Upper lobe of left lung (tissue), 6 donors: ENCODE measurements at places on chromosomes 13 and 19.
A peak's percentile ranks its signal among the peaks of the same experiment; 100 is the strongest.

DNA sequence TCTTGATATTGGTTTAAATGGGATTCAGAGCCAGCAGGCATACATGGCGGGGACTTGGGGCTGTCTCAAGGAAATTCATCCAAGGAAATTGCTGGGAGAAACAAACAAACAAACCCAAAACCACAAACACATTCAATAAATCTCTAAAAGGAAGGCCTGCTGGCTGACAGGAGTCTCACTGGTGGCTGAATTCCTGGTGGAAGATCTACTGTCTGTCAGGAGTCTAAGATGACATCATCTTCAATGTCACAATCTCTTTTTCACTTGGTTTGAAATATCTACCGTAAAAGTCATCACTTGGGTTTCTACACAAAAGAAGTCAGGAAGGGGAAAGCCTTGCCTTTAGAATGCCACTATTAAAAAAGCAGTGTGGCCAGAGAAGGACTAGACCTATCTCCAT, 87.9 kb downstream of the KLF5 start:
- H3K27me3 ChIP-seq: no peaks in the 10 kb centered on the region
- no peak overlapping the region for H3K4me3 ChIP-seq

DNA sequence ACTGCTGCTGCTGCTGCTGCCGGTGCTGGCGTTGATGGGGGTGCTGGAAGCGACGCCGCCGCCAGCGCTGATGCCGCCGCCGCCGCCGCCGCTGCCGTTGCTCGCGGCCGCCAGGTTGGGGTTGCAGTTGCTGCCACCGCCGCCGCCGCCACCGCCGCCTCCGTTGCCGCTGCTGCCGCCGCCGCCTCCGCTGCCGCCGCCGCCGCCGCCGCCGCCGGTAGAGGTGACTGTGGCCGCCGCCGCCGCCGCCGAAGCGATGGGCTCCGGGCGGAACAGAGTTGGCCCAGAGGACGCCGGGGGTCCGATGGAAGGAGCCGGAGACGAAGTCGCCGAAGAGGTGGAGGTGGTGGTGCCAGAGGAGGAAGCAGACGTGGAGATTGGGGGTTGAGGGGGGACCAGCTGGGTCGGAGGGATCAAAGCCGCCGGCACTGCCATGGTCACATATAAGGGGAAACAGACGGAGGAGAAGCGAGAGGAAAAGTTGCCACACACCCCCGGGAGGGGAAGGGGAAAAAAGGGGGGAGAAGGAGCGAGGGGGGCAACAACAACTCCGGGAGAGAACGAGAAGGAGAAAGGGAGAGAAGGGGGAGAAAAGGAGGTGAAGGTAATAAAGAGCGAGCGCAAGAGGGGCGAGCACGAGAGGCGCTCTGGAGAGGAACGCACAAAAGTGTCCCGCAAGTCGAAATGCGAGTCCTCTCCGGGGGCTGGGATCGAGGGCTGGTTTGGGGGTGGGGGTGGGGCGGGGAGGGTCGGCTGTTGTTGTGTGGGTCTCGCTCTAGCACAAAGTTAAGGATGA, 471 bp downstream of the DACH1 start:
- no peaks in the 10 kb centered on the region for H3K36me3 ChIP-seq
- H3K27ac ChIP-seq: peak overlapping the region; percentile 81
- peaks cover 5% of the 10 kb centered on the region for H3K4me1 ChIP-seq
- peak overlapping the region; percentile 76 for H3K4me3 ChIP-seq

DNA sequence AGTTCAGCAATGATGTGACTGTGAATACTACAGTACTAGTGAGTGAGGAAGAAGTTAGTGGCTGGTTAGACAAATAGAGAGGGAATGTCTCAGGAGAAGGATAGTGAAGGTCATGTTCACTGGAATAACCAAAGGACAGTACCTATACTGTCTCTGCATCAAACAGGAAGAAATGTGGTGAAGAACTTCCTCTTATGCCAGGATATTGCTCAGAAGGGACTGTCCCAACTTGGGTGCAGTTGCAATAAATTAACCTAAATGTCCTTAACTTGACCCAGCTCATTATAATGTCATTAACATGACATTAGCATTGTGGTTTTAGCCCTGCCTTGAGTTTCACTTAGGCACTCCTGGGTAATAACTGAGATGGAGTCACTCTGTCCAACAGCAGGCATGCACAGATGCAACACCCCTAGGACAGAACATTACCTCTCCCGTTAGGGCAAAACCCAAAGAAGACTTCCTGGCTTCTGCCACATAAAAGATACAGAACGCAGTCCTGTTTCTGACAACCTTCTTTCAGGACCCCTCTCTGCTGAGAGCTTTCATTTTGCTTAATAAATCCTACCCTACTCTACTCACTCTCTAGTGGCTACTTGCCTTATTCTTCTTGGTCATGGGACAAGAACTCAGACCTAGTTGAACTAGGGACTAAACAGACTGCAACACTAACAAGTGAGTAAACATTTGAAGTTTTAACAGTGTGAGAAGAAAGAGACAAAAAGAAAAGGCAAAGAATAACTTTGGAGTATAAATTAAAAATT, 1591.6 kb upstream of the MIR17HG start:
- no peak overlapping the region for H3K4me3 ChIP-seq
- H3K27ac ChIP-seq: no peak overlapping the region
- H3K4me1 ChIP-seq: no peaks in the 10 kb centered on the region
- no peaks in the 10 kb centered on the region for H3K36me3 ChIP-seq
- no peaks in the 10 kb centered on the region for H3K27me3 ChIP-seq

DNA sequence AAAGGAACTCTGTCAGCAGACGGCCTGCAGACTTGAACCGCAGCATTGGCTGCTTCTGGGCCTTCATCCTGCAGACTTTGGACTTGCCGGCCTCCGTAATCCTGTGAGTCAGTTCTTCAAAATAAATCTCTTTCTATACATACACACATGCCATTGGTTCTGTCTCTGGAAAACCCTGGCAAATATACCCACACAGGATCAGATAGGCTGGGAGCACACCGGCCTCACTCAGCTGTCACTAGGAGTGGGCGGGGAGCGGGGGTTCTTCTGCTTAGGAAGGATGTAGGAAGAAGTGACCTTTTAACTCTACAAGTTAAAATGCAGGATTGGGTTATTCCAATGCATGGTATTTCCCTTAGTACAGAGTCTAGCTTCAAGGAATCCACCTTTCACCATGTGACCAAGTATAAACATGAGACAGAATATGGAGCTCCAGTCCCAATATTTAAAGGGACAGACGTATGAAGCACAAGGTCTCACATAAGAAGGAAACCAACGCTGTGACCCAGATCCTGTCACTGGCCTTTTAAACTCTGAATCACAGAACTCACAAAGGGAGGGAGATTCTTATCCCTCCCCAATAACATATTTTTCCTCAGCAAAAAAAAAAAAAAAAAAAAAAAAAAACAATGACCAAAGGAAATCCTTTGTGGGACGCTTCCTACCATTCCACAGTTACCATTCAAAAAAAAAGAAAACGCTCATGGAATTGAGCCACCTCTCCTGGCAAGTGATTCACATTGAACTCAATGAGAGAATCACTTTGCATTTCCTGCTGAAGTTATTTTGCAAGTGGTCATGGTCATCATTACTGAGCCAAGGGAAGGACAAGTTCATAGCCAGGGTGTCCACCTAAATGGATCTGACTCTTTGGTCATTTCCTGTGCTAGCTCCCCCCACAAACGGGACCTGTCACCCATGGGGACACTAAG, 352.9 kb downstream of the FOXO1 start:
- no peaks in the 10 kb centered on the region for H3K4me1 ChIP-seq
- no peak overlapping the region for H3K4me3 ChIP-seq
- no peaks in the 10 kb centered on the region for H3K27me3 ChIP-seq
- peak overlapping the region; percentile 62 for H3K27ac ChIP-seq
- DNase-seq: no peak

GRCh38 chr13:113592571-113592970, 8.0 kb downstream of the TFDP1 start:
- no peak overlapping the region for H3K4me3 ChIP-seq
- H3K27ac ChIP-seq: no peak overlapping the region
- DNase-seq: no peak
- H3K36me3 ChIP-seq: peaks cover 5% of the 10 kb centered on the region
- H3K4me1 ChIP-seq: no peaks in the 10 kb centered on the region

- peaks cover 5% of the 10 kb centered on the region for H3K36me3 ChIP-seq
- no peaks in the 10 kb centered on the region for H3K27me3 ChIP-seq
- H3K27ac ChIP-seq: peak overlapping the region; percentile 15
- H3K4me3 ChIP-seq: no peak overlapping the region
- peaks cover 6% of the 10 kb centered on the region for H3K4me1 ChIP-seq
These were observed 94.7 kb downstream of the MIPEP start for GRCh38 chr13:23794267-23795161.
